ENCODE measurements at places on chromosomes 2 and 18.

- no peak for DNase-seq
These were observed 1256.7 kb upstream of the NRXN1 start for GRCh38 chr2:52288596-52288995.

- no peak for DNase-seq
These were observed 36.3 kb downstream of the HS6ST1 start for GRCh38 chr2:128282246-128282975.

GRCh38 chr2:2839393-2839781, 508.3 kb upstream of the MYT1L start:
- DNase-seq = no peak

- no peak for DNase-seq
These were observed 78.0 kb upstream of the KCNJ3 start for GRCh38 chr2:154620471-154620870.
